ENCODE measurements at places on chromosomes 5 and 9.

DNA sequence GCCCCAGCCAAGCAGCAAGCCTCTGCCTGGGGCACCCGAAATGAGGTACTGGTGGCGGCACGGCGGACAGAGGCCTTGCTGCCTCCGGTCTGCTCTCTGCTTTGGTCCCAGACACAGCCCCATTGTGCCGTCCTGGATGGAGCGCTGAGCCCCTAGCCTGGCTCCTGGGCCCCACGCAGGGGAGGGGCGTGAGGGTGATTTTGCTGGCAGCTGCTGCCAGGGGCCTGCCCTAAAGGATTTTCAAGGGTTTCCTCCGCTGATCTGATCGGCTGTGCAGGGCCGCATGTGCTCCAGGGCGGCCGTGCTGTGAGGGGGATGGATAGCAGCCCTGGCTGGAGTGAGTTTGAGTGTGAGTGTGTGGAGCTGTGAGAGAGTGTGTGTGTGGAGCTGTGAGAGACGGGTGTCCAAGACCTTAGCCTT is 1.3 kb downstream of the GPSM1 start:
- DNase-seq: no peak

DNA sequence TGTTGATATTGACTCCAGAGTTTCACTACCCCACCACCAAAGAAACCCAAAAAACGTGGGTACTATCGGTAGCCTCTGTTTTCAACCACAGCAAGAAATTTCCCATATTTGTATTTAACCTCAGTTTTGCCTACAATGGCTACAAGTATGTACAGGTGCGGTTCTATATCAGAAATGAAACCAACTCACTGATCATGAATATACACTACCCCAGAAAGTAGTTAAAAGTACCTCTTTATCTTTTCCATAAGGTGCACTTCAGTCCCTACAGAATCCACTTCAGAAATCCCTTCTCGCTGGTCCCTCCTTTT is 140.6 kb upstream of the SLC12A2 start:
- no peak for DNase-seq

DNA sequence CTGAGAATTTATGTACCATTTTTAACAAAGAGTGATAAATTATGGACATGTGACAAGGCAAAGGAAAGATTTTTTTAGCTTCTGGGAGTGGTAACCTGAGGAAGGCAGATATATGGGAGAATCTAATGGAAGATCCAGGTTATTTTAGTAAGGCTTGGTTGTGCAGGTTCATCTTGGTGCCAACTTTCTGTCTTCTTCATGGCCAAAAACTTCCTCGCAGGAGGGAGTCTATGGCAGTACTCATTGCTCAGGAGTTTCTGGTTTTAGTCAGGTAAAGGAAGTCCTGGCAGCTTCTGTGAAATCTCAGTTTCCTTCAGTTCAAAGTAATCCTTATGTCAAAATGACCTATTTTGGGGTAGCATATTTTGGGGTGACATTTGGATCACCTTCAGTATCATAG is 248.3 kb upstream of the KCNN2 start:
- DNase-seq: no peak

DNA sequence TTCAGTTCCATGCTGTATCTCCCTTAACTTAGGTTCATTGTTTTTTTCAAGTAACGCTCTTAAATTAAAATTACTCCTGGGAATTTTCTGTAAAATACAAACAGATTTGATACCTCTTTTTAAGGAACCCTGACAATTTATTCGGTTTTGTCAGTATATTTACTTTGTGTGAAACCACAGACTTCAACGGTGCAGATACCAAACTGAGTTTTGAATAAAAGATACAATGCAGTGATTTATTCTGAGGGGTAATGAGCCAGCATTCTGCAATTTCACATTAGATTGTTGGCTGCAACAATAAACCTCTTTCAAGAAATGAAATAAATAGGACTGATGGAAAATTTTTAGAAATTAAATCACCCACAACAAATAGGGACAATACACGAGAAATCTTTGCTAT is 308.6 kb upstream of the EDIL3 start:
- DNase-seq: no peak

GRCh38 chr5:132102101-132102701 is 28.6 kb downstream of the CSF2 start:
- DNase-seq: no peak

- DNase-seq: no peak
Measured at GRCh38 chr5:131393498-131393968, 129.7 kb downstream of the CDC42SE2 start.

Measured in stimulated activated CD4-positive, alpha-beta T cell treated with anti-CD3 and anti-CD28 coated beads, Interleukin-15, amount 100 ng/mL, for 48 hours (primary cell).